ENCODE measurements at places on chromosomes 1 and 21.

DNA sequence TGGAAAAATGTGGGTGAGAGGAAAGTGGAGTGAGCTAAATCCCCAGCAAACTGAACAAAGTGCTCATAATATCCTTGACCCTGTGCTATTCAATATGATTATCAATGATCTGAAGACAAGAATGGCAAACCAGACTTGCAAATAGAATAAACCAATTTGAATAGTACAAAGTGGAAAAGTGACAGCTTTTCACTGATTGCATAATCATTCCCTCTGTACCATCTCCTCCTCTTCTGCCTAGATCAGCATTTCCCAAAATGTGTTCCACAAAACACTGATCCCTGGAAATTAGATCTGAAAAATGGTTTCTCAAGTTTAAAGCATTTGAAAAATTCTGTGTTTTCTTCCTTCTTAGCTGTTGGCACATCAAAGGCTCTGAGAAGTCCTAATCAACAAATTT is 8.1 kb downstream of the MTF1 start:
- no peak for DNase-seq

DNA sequence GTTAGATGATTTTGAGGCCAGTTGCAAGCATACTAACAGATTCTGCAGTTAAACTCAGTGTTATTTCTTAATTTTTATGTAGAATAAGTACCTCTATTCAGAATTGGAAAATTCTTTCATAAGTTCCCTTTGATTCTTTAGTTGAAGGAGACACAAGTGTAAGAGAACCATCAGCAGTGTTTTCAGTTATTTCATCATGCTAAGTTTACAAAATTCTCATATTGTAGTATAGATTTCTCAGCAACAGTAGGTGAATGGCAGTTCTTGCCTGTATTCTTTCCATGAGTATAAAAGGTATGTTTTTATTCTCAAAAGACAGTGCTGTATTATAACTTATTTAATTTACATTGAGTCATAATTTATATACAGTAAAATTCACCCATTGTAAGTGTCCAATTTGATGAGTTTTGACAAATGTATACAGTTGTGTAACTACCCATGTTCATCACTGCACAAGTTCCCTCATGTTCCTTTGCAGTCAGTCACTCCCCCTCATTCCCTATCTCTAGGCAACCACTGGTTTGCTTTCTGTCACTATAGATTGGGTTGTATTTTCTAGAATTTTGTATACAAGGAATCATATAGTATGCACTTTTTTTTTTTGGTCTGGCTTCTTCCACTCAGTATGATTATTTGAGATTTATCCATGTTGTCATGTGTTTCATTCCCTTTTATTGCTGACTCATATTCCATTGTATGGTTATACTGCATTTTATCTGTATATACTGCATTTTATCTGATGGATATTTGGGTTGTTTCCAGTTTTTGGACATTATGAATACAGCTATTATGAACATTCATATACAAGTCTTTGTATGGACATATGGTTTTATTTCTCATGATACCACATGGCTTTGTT is 3.9 kb downstream of the RPS6KC1 start:
- DNase-seq: no peak

- no peak for DNase-seq
Observed at GRCh38 chr1:184437291-184437690, 50.5 kb downstream of the C1orf21 start.

GRCh38 chr1:67700692-67701410 is 15.8 kb downstream of the GADD45A start:
- DNase-seq: no peak

DNA sequence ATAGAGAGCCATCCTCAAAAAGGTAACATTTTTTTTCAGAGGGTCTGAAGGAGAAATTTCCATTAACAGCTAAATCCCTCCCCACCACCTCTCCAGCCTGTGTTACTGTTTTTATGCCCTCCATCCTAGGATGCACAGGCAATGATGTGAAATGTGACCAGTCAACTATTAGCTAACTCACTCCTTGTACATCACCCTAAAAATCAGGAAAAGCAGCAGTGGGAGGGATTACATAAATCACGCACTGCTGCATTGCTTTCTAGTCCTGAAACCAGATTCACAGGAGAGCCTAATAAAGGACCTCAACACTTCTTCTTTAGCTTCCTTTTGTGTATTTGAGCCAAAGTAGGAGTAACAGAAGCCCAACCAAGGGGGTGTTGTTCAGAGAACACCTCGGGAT is 66.3 kb downstream of the LMO4 start:
- DNase-seq: no peak

GRCh38 chr1:225481738-225482137 is 53.9 kb upstream of the LBR start:
- no peak for DNase-seq

GRCh38 chr1:201750934-201751333 is 78.0 kb upstream of the IPO9 start:
- no peak for DNase-seq

DNA sequence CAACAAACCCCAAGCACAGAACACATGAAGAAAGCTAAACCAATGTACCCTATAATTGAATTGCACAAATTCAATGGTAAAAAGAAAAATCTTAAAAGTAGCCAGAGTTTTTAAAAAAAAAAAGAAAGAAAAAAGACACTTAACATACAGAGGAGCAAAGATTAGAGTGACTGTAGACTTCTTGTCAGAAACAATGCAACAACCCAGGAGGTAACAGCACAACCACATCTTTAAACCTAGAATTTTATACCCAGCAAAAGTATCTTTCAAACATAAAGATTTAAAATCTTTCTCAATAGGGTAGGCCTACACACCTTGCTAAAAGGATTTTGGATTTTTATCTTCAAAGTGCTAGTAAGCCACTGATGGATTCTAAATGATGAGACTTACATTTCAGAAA is 64.4 kb downstream of the PHTF1 start:
- DNase-seq: no peak

- no peak for DNase-seq
Observed at GRCh38 chr1:23408797-23409290, 15.7 kb downstream of the TCEA3 start.

DNA sequence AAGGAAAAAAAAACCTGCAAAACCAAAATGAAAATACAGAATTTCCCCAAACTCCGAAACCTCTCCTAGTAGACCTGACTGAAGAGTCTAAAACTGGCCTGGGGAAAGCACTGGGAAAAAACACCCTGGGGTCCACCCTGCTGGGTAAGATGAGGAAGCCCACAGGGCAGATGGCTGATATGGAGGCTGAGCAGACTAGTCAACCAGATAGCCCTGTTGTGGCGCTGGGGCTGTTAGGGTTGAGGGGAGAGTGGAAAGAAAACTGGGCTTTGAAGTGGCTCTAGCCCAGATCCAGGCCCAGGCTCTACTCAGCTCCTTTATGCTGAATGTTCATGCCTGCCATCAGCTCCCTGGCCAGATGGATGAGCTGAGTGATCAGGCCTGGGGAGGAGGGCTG is 6.8 kb upstream of the SLAMF1 start:
- DNase-seq: no peak

- DNase-seq: no peak
Observed at GRCh38 chr21:46001821-46002681, 20.5 kb downstream of the COL6A1 start.

- DNase-seq: no peak
Observed at GRCh38 chr21:45719177-45719802, 75.8 kb downstream of the PCBP3 start.

DNA sequence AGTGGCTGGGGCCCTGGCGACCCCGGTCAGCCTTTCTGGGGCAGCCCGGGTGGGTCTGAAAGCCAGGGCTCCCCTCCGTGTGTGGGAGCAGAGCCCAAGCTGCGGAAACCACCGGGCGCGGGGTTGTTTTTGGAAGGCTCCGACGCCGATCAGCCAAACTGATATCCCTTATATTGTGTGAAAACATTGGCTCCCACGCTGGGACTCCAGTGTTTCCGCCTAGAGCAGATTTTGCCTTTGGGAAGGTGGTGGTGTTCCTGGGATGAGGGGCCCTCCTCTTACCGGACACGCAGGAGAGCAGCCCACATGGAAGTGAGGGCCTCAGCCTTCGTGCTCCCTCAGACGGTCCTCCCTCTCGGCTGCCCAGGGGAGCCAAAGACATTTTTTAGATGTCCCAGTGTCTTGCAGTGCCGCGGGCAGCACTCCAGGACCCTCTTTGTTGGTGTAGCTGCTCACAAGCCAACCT is 54.3 kb downstream of the NGF start:
- no peak for DNase-seq

GRCh38 chr1:111895469-111895868 is 94.0 kb downstream of the KCND3 start:
- no peak for DNase-seq

DNA sequence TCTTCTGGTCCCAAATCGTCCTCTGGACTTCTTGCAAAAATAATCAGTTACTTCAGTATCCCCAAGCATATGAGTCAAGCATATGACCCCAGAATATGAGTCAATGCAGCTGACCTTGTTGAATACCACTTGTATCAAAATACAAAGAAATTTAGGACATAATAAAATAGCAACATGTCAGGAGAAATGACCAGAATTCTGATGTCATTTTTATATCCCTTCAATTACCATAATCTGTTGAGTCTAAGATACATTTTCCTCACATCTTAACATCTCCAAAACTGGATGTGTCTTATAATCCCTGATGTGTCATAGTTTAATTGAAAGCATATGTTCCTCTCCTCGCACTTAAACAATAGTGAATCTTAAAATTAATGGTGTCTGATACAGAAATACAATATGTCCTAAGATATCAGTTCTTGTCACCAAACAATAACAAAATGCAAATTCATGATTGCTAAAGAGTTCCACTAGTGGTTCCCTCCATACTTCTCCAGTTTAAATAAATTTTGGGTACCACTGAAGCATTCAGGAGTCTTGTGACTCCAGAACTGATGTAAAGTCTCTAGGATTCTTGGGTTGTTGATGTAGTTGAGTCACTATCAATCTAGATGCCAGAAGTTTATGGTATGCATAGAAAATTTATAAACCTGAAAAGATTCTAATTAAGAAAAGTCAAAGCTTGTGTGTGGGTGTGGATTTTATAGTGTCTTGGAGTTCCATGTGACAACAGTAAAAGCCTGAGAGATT is 41.8 kb downstream of the KIFAP3 start:
- no peak for DNase-seq

DNA sequence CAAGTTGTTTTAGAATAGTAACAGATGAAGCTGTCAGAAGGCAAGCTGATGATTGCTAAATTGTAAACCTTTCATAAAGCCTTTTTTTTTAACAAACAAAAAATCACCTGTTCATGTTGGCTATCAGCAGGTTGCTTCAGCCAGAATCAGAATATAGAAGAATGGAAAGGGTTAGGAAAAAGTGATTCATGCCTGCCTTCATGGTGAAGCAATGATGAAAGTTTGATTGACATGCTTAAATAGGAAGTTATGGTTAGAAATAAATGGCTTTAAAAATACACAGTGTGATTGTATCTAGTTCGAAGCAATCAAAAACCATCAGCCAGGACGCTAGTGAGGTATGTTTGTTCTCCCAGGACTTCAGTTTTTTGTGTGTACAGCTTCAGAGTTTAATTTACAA is 37.9 kb downstream of the GABPA start:
- DNase-seq: no peak

DNA sequence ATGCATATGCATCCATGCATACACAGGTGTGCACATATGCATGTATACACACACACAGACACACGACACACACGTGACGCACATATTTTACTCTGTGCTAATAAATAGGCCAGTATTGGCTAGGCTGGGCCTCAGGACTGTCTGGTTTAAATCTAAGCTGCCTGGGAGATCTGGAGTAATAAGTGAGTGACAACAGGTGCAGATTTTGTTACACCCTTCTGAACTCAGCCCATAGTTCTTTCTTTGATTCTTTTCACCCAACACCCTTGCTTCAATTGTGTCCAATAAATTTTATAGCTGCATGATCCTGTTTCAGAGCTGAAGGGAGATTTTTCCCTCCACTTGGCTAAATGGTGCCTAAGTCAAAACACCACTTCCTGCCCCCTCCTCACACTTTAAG is 132.8 kb downstream of the FGGY start:
- DNase-seq: no peak

GRCh38 chr1:248596615-248597014 is 885 bp downstream of the OR2T10 start:
- no peak for DNase-seq

- no peak for DNase-seq
Observed at GRCh38 chr21:33296156-33296555, 28.6 kb upstream of the IFNAR1 start.

- no peak for DNase-seq
Observed at GRCh38 chr1:220380885-220381284, 108.6 kb upstream of the RAB3GAP2 start.

DNA sequence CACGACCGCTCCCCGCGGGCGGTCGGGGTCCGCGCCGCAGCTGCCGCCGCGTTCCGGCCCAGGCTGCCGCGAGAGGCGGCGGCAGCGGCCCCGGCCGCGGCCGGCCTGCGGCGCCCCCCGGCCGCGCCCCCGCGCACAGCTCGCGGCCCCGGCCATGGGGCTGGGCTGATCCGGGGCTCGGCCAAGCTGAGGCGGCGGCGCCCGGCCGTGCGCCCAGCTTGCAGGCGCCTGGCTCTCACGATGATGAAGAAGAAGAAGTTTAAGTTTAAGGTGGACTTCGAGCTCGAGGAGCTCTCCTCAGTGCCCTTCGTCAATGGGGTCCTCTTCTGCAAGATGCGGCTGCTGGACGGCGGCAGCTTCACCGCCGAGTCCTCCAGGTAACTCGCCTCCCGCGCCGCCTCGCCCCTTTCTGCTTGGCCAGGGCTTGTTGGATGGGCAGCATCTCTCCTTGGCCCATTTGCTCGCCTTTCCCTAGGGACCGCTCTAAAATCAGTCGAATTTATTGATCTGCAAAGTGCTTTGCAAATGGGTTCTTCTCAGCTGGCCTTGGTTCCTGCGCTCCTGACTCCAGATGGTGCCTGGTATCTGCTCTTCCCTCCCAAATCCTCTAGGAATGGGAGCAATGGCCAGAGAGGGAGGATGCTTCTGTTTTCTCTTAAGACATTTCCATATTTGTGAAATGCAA is 431 bp downstream of the EEIG2 start:
- peak; percentile 24 for DNase-seq

DNA sequence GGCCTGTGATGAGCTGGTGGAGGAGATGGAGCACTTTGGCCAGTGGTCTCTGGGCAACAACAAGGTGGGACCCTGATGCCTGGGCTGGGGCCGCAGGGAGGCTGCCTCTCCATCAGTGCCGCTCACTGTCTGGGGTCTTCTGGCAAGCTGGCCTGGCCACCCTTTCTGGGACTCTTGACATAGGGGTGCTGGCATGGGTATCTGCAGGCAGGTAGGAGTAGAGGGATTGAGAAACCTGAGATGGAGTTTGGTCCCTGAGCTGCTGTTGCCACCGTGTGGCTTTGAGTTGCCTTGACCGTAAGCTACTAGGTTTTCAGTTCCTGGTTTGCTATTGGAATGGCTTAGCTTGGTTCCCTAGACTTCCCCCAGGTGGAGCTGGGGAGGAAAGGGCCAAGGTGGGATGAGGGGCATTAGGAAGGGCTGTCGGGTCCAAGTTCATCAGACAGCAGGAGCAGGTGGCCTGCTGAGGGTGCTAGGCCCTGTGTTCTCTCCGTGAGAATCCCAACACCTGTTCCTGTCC is 13.2 kb upstream of the MFN2 start:
- DNase-seq: no peak

DNA sequence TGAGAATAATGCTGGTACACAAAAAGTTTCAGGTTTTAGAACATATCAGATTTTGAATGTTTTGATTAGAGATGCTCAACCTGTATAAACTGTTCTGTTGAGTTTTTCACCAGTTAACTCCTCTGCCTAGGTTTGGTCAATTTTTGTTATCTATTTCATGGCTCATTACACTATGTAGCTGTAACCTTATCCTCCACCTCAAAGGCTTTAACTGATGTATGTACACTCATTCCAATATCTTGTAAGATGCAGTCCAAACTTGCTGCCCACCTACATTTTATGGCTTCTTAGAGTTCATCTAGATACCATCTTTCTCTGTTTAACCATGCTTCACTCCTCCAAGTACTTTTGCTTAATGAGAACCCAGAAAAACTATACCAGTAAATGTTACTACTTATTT is 107.8 kb downstream of the EIF4G3 start:
- DNase-seq: no peak

Data from CD8-positive, alpha-beta T cell (primary cell).